ENCODE measurements at places on chromosomes 3 and 15.
A peak's percentile ranks its signal among the peaks of the same experiment; 100 is the strongest.

DNA sequence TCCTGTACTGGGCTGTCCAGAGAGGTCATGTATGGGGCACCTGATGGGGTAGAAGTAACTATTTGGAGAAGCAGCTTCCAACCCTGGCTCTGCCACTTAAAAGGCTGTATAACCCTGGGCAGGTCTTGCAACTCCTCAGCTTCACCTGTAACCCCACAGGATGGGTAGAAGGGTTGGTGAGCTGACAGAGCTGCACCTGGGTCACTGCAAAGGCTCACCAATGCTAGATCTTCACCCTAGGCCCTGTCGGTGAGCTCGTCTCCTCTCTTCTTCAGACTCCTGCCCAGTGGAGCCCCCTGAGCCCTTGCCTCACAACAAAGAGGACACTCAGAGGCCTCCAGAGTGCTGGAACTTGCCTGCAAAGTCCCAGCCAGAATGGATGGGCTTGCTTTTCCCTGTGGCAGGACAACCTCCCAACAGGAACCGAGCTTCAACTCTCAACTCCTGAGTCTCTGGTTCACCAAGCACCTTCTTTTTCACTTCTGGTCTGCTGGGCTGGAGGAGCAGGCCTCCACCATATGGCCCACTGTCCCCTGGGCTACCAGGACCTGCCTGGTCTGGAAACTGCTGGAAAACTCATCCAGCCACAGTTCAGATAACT is 45.9 kb downstream of the XXYLT1 start:
- ATAC-seq, result no peak

DNA sequence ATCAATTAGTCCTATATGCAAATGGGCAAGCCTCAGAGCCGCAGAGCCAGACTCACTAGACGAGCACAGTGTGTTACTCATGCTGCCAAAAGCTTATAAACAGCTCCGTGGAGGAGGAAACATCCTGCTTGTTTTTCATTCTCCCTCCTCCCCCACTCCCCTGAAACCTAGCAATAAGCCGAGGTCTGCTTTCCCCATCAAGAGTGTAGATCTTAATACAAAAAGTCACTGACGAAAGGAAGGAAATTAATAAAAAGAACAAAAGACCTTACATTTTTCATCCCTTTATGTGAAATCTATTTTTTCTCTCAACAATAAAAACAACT is 88.5 kb downstream of the XXYLT1 start:
- peak; percentile 63 for ATAC-seq

DNA sequence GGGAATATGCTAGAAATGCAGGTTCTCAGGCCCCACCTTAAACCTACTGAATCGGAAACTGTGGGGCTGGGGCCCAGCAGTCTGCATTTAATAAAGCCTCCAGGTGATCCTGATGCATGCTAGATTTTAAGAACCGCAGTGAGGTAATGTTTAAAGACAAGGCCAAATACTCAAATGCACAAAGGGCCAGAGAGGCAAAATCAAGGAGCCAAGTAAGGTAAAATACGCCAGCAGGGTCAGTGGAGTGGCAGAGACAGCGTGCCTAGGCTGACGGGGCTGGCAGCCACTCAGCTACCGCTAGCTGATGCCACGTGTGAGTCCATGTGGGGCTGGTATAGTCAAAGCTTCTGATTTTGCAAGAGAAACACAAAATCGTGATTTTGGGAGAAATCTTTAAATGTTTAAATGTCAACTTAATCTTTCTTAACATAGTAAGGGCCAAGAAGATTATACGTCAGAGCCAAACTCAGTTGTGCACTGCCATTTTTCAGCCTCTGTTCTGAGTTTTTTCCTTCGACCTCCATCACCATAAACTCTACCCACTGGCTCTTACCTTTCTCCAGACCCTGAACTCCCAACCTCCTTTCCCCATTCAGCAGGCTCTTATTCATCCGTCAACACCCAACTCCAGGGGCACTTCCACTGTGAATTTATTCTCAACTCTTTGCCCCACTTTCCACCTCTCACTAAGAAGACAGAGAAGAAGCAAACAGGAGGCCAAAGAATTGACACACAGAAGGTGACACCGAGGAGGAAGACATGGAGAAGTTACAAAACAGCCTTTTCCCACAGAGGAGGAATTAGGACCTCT is 136.6 kb upstream of the RAD18 start:
- no peak for ATAC-seq

DNA sequence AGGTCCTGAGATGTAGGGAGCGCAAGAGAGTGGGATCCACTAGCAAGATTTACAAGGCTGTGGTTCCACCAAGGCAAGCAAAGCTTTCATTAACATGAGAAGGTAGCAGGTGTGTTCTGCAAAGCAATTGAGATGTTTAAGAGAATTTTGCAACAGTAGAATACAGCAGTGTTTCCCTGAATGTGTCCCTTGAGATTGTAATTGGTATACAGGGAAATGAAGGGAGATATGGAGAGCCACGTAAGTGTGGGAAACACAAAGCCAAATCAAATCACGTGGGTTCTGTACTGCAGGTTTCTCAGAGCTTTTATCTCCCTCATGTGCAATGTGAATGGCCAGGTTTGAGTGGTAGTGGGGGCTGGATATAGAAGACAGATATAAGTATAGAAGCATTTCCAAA is 67.3 kb downstream of the ATG7 start:
- ATAC-seq, result no peak

GRCh38 chr3:71906976-71907375 is 122.0 kb upstream of the PROK2 start:
- no peak for ATAC-seq

- no peak for ATAC-seq
These were observed 97.7 kb upstream of the WNT5A start for GRCh38 chr3:55584716-55585368.

- no peak for ATAC-seq
These were observed 30.7 kb upstream of the PPM1L start for GRCh38 chr3:160725338-160725737.

DNA sequence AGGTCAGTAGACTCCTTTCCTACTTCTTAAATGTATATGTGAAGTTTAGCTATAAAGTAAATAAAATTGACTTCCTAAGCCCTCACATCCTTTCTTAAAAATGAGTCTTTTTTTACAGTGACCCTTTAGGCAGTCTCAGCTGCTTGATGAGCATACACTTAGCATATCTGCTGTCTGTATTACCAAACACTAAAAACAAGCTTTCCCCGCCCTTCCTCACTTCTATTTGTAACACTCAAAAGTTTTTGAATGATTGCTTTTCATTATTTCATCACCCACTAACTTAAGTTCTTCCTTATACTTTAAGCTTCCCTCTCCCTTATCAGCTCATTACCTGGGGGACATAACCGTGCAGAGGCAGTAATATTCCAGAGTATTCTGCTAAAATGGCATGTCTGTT is 89.4 kb downstream of the PLOD2 start:
- no peak for ATAC-seq

DNA sequence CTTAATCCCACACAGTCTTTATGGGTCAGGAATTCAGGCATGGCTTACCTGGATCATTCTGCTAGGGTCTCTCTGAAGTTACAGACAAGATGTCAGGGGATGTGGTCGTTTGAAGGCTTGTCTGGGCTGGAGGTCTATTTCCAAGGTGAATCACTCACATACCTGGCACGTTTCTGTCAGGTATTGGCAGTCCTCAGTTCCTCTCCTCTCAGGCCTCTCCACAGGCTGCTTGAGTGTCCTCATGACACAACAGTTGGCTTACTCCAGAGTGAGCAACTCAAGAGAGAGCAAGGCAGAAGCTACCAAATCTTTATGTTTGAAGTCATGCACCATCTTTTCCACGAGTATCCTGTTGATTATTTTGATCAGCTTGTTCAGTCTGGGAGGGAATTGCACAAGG is 43.9 kb upstream of the PARP14 start:
- no peak for ATAC-seq

DNA sequence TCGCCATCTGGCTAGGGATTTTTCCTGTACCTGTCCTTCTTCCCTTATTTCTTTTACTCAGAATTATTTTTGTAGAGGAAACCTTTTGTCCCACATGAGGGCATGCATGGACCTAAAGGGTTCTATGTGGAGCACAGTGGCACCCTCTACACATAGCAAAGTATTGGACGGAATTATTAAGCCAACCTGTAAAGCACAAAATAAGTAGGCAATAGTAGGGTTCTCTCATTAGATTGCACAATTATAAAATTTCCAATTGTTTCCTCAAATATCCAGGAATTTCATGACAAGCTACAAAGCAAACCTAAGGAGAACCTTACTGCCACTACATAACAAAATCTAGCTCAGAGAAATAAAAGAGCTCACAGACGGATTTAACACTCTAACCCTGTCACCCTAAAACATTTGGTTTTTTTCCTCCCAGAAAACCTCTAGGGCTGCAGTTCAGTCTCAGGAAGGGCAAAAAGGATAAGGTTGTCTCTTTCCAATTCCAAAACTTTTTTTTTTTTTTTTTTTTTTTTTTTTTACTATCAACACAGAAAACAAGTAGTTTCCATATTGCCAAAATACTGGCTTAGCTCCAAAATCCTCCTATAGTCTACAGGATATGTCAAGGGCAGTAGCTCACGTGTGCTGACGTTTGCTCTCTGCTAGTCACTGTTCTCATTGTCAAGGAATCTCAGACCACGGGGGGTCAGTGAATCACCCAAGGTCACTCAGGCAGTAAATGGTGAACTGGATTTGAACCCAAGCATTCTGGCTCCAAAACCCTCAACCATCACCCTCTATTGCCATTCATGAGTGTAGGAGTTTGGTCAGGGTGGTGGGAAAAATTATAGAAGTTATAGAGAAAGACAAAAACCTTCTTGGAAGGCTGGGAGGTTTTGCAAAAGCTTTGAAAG is 52.3 kb downstream of the NCEH1 start:
- ATAC-seq, result no peak

DNA sequence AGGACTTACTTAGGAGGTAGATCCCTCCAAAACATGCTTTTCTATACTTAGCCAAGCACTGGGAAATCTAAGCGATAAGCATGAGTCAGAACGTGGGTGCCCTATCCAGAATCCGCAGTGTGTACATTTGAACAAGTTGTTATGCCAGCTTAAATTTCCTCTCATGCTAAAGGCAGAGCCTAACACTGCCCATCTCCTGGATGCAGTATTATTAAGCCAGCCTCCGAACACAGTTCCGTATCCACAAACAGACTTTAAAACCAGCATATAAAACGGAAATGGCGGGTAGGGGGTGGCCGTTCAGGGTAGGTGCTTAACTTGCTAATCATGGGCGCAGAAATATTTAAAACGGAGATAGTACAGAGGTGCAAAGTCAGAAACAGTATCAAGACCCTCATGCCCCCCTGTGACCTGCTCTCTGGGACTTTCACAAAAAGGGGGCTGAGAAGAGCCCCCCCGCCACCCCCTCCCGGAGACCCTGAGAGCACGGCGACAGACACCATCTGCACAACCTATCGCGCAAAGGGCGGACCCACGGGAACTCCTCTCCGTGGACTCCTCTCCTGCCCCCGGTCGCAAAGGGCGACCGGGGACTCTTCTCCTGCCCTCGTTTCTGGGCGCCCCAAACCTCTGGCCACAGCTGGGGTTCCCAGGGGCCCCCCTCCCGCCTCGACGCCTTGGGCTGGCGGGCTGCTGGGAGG is 889 bp upstream of the LRRIQ4 start:
- no peak for ATAC-seq

GRCh38 chr15:25391971-25392721 is 46.7 kb downstream of the UBE3A start:
- peak; percentile 77 for ATAC-seq

DNA sequence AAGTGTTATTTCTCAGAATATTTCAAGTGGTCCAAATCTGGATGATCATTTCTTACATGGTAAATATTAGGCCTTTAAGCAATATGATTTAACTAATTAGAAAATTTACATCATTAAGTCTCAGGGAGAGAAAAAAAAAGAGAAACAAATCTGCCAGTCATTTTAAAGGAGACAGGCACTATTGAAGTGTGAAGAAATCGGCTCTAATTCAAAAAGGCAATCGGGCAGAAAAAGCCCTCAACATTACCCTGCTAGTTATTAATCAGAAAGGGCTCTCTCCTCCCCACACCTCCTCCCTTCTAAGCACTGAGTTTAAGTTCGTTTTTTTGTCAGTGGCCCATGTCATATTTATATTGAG is 215.9 kb downstream of the MEIS2 start:
- ATAC-seq, result no peak

DNA sequence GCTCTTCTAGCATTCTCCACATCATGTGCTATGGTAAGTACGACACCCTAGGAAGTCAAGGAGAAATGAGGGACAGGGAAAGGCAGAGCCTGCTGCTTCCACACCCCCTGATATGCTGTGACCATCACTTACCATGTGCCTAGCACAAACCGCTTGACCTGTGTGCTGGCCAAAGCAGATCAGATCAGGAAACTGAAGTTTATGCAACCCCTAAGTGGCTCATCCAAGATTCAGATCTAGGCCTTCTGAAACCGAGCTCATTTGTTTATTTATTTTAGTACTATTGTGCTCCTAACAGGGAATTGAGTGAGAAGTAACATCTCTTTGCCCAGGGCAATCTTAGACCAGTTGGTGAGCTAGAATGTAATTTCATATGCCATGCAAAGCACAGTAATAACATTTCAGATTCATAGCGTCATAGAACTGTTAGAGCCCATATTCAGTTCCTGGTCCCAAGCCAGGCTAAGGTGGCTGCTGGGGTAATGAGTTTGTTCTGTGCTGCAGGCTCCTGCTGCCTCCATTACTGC is at the start of gene RTP2:
Gene RTP2, minus strand, starts transcription at position 51 of the 527 bp plus-strand sequence. CDS start 429 bp downstream, outside the sequence.
- no peak for ATAC-seq

- peak; percentile 98 for ATAC-seq
These were observed 10.0 kb downstream of the BMF start for GRCh38 chr15:40098489-40099261.

GRCh38 chr3:38723569-38724391 is 74.3 kb upstream of the SCN5A start:
- no peak for ATAC-seq

GRCh38 chr15:57418635-57419034 is 42.3 kb downstream of the CGNL1 start:
- ATAC-seq, result no peak

- ATAC-seq, result no peak
These were observed 1173.6 kb downstream of the OTOL1 start for GRCh38 chr3:162670181-162670580.

GRCh38 chr3:9809239-9809614 is 835 bp upstream of the TTLL3 start:
- ATAC-seq, result peak; percentile 18

DNA sequence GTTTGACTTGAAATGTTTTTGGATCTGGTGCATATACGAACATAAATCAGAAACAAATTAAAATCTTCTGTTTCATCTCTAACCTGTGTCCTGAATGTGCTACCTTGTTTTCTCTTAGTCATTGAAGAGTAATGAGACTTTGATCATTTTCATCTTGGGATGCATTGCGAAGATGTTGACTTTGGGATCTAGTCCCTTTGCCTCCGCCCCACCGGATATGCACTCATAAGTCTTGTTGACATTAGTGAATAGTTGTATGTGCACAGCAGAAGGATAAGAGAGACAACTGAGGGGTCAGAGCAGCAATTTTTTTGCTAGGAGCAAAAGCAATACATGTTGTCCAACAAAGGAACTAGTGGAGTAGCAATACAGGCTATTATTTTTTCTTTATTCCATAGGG is 35.9 kb upstream of the SPRED1 start:
- ATAC-seq, result no peak

- ATAC-seq, result no peak
These were observed 24.1 kb upstream of the BBX start for GRCh38 chr3:107498646-107499045.

Data from activated CD4-positive, CD25-positive, alpha-beta regulatory T cell treated with anti-CD3 and anti-CD28 coated beads, Interleukin-2, amount 50 U/mL, for 24 hours (primary cell).